ENCODE measurements at places on chromosomes 1 and 21.

DNA sequence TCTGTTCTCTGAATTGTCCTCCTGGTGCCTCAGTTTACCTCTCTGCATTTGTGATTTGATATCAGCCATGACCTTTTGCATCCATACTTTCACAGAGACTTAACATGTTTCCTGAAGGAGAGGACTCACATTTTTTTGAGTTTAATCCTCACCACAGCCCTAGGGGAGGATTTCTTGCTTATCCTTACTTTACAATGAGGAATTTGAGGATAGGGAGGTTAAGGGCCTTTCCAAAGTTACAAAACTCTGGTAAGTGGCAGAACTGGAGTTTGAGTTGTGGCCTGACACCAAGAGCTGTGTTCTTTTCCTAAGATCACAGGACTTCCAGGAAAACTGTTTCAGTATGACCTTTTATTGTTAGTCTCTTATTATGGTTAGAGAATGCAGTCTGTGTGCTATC, 34.2 kb downstream of the TNFRSF8 start:
- no peak for DNase-seq

- DNase-seq = peak; percentile 63
Observed at GRCh38 chr1:23634840-23635651, 56.6 kb upstream of the RPL11 start.

- no peak for DNase-seq
Observed at GRCh38 chr1:203167913-203168200, 7.8 kb downstream of the MYBPH start.

- no peak for DNase-seq
Observed at GRCh38 chr1:69911301-69911801, 294.0 kb downstream of the LRRC40 start.

DNA sequence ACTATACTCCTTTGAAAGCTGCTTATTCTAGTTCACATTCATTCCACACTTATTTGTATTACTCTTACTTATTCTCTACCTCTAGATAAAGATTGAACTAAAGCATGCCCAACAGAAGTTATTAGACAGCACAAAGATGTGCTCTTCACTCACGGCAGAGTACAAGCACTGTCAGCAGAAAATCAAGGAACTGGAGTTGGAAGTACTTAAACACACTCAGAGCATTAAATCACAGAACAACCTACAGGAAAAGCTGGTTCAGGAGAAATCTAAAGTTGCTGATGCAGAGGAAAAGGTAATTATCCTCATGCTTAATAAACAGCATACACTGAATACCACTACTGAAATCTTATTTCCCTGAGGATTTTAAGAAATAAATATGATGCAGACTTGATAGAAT, 81.3 kb upstream of the PPIH start:
- no peak for DNase-seq

- no peak for DNase-seq
Observed at GRCh38 chr1:174942547-174943255, 57.0 kb upstream of the CACYBP start.

- no peak for DNase-seq
Observed at GRCh38 chr1:77639056-77639455, 43.4 kb downstream of the ZZZ3 start.

DNA sequence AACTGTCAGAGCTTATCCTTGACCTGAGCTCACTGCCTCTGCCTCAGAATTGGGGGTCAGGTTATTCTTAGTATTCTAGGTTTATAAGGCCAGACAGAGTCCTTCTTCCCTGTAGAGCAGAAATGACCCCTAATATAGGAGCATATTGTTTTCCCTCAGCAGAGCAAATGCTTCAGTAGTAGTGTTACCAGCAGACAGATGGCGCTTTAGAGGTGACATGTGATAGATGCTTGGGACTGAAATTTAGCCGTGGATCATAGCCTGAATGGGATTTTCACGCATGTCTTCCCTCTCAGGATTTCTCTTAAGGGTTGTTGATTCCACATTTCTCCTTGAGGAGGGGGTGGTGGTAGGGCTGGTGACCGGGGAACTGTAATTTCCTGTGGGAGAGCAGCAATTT, 24.5 kb downstream of the ADARB1 start:
- DNase-seq = peak; percentile 14

DNA sequence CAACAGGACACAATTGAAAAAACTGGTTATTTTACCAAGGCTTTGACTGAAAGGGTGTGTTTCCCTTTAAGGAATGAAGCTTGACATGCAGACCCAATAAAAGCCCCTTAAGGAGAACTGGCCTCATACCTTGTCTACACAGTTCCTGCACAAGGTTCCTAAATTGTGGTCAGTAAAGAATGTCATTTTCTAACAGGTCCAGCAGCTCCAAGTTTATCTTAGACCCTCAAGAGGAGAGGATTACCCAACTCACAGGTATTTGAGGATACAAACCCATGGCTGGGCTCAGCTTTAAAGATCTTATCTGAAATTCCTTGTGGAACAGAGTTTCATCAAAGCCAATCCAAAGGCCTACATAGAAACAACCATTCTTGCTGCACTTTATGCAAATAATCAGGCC, 31.4 kb upstream of the CBR3 start:
- no peak for DNase-seq

- peak; percentile 95 for DNase-seq
Observed at GRCh38 chr1:153649863-153650235, 8.7 kb upstream of the SNAPIN start.

- no peak for DNase-seq
Observed at GRCh38 chr1:81894867-81895266, 94.1 kb downstream of the ADGRL2 start.

DNA sequence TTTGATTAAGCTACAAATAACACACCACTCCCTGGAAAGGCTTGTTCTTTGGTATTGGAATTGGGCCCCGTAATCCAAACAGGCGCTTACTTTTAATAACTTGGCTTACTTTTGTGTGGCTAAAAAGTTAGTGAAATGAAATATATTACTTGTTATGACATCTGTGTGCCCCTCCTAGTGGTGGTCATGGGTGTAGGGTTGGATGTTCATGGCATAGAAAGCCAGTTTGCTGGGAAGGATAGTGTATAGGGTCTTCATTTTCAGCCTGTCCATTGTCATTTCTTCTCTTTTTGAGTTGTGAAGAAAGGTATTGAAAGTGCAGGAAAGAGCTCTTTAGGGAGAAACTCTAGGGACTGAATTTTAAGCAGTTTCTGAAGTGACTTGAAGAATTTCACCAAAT, 5.9 kb downstream of the CDC14A start:
- no peak for DNase-seq

DNA sequence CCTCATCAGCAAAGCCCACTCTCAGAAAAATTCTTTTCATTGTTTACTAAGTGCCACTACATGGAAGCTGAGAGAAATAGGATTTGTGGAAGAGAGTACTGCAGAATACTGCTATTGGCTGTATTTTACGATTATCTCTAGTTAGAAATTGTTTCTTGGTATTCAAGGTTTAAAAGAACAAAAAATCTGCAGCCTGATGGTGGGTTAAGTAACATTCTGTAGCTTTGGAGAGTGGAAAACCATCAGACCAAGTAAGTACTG, 27.3 kb downstream of the PTTG1IP start:
- no peak for DNase-seq

DNA sequence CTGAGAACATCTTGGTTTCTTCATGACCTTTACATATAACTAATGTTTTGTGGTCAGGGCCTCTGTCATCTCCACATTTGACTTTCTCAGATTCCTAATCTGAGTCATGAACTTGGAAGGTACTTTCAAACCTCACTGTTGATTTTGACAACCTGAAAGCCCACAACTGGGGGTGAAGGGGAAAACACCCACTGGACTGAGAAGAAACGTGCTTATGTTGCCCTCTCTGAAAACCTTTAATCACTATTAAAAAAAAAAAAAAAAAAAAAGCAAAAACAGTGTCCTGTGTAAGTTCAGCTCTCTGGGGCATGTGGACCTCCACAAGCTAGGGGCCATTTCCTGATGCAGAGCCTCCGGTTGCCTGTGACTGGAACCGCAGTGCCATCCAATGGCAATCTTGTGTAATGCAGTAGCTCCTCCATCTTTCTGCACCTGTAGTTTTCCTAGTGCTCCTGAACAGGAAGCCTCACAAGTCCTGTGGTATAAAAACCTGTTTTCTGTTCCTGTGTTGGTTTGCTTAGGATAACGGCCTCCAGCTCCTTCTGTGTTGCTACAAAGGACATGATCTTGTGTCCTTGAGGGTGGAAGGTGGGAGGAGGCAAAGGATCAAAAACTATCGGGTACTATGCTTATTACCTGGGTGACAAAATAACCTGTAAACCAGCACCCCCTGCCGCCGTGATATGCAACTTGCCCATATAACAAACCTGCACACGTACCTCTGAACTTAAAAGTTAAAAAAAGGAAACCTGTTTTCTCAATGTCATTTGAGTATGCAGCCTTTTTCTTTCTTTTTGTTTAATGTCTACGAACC, 124.5 kb downstream of the ZNF648 start:
- peak; percentile 92 for DNase-seq

- no peak for DNase-seq
Observed at GRCh38 chr1:200384818-200385390, 24.9 kb downstream of the ZNF281 start.

DNA sequence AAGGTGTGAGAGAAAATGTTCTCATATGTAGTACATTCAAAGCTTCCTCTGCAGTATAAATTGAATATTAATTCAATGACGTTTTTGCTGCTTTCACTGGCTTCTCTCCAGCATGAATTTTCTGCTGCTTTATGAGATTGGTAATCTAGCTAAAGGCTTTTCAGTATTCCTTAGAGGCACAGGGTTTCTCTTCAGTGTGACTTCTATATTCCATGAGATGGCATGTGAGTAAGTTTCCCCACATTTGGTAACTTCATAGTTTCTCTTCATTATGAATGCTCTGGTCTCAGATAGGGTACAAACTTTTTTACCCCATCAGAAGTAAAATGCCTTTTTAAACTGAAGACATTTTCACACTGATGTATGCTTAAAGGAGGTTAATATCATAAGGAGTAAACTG, 10.4 kb upstream of the KLF18 start:
- no peak for DNase-seq

GRCh38 chr1:19310061-19310460, 1.9 kb downstream of the AKR7A2 start:
- no peak for DNase-seq

- DNase-seq = no peak
Observed at GRCh38 chr1:150535511-150536287, 13.5 kb upstream of the ADAMTSL4 start.

- no peak for DNase-seq
Observed at GRCh38 chr1:38178216-38178615, 131.6 kb upstream of the POU3F1 start.

DNA sequence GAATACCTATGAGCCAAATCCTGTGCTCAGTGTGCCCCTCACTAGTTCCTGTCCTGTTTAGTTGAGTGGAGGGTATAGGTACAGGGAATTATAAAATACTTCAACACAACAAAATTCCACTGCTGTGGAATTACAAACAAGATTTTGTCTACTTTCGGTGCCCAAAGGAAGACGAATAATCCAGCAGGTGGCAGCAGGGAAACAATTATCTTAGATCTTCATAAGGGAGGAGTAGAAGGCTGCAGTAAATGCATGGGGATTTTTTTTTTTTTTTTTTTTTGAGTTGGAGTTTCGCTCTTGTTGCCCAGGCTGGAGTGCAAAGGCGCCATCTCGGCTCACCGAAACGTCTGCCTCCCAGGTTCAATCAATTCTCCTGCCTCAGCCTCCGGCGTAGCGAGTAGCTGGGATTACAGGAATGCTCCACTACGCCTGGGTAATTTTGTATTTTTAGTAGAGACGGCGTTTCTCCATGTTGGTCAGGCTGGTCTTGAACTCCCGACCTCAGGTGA, 2.0 kb upstream of the PIP5K1A start:
- peak; percentile 82 for DNase-seq

GRCh38 chr21:42578034-42578433, 64.4 kb downstream of the SLC37A1 start:
- DNase-seq = no peak

- no peak for DNase-seq
Observed at GRCh38 chr1:171470726-171471125, 14.6 kb upstream of the PRRC2C start.

- peak; percentile 96 for DNase-seq
Observed at GRCh38 chr21:38990424-38990794, 184.7 kb downstream of the ETS2 start.

GRCh38 chr1:113217447-113218208, 144.6 kb downstream of the LRIG2 start:
- no peak for DNase-seq

DNA sequence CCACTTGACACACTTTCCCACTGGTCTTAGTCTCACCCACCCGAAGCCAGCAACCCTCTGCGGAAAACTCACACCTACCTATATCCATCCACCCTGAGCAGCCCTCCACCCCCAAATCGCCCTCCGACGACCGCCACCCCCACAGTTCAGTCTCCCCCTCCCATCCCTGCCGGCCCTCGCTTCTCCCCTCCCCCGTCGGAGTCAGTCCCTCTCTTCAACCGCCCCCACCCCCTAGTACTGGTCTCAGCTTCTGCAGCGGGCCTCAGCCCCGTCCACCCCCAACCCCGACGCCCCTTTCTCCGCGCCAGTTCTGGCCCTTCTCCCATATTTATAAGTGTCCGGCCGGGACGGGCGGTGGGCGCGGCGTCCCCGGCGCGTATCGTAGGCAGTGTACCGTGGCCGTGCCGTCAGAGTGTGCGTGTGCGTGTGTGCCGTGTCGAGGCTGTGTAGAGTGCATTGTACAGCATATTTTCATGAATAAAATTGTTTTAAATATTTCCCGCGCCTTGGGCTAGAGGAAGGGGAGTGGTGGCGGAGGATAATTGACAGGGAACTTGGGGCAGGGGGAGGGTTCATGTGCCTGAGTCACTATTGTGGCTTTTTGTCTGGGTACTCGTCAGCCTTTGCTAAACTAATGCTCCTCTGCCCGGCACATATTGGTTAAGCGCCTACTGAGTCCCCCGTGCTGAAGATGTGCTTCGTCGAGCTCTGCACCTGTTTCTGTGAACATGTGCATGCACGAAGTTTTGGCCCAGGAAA, 22.0 kb downstream of the FOXO6 start:
- no peak for DNase-seq

DNA sequence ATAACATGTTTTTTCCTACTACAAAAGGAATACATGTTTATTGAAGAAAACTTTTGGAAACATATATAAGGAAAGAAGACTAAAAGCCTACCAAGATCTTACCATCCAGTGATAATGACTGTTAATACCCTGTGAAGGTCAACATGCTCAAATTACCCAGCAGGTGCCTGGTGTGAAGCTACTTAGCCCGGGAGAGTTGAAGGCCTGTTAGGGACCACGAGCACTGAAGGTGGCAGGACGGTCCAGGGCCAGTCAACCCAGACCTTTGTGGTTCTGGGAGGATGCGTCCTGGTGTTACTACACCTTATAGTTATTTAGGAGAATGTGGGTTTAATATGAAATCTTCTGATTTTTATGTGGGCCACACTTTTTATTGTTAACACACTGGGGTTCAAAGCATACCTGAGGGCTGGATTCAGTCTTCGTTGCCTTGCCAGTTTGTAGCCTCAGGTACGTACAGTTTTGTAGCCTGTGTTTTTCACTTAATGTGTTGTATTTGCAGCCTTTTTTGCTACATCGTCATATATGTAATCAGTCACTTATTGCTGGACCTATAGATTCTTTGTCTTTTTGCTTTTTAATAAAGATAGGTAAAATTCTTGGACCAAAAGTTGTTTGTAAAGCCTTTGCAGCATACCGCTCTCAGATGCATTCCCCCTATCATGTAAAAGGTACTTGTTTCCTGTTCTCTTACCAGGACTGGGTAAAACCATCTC, 9.8 kb downstream of the ITSN1 start:
- no peak for DNase-seq

Measured in NCI-H1092 treated with DMSO at 0.1 percent for 48 hours (cell line).